ENCODE measurements at places on chromosomes 5 and 9.

GRCh38 chr9:120580051-120580896 is at the start of gene CDK5RAP2:
CDK5RAP2 (minus strand) TSS chr9:120580167; CDS start chr9:120579978, 189 bp downstream.
- DNase-seq, result peak; percentile 92

DNA sequence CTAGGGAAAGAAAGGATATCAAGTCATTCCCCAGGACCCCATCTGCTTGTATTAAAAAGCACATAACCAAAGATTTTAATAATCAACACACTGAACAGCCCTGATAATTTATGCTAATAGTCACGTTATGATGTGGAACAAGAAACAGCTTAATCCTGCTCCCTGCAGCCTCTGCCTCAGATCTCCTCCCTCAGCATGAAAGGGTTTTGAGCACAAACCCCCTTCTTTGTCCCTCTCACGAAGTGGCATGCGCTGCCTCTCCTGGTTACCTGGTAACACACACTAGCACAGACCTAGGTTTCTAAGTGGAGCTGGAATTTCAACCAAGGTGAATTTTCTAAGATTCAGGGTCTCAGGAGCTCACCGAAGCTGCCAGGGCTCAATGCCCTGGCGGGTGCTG is 5.1 kb downstream of the IGFBPL1 start:
- no peak for DNase-seq

DNA sequence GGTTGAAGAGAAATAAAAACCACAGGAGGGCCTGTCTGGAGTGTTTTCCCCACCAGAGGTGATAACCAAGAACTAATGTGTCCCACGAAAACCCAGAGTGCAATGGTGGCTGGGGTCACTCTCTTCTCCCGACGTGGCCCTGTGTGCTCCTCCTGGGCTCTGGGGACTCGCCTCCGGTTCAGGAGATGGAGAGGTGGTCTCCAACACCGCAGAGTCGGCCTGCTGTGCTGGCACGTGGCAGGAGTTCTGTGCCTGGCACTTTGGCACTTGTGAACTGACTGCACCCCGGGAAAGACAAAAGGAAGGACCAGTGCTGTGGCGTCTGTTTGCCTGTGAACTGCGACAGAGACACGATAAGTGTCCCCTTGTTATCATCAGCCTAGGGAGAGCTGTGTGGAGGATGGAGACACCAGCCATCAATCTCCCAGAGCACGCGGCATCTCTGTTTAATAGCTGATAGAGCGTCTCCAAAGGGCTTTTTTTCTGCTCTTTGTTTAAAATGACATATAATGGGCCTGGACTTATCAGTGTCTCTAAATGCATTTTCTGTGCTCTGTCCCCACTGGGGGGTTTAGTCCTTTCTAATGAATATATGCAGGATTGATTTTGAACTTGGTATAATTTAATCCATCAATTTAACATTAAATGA is 98.3 kb downstream of the MRPL36 start:
- DNase-seq, result no peak

- no peak for DNase-seq
These were observed 118.9 kb downstream of the GHR start for GRCh38 chr5:42542106-42542505.

- DNase-seq, result no peak
These were observed 757.2 kb downstream of the TLE1 start for GRCh38 chr9:80932181-80932580.

DNA sequence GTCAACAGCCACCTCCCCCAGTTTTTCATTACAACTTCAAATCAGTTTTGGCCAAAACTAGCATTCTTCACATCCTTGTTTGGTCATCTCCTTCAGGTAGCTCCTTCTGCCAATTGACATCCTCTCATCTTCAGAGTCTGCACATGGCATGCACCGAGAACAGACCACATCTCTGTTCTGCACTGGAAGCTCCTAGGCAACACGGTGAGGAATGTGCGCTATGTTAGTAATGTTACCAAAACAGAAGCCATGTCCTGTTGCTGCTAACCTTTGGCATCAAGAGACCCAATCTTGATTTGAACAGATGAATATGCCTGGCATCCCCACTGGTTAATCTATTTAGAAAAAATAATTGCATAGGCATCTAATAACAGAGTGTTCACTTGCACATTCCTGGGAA is 5.1 kb upstream of the HK3 start:
- DNase-seq, result no peak

- no peak for DNase-seq
These were observed 15.5 kb downstream of the SLC6A18 start for GRCh38 chr5:1240496-1241260.

GRCh38 chr9:15310107-15310850 is 3.3 kb upstream of the TTC39B start:
- no peak for DNase-seq

DNA sequence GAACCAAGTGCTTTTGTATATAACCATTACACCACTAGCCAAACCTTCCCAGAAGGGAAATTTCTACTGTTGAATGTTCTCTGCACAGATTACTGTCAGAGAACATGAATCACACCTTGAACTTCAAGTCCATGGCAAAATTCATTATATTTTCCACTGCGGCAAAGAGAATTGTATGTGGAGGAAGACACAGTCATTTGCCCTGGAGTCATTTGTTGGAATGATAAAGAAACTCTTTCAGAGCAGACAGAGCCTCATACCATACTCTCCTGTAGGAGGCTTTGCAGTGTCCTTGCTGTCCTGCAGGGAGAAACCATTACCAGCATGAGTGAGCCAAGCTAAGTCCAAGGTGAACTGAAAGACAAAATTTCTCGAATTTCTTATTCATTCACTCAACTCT is 369.0 kb downstream of the ARHGEF28 start:
- DNase-seq, result no peak

GRCh38 chr5:40754381-40755092 is 1.2 kb downstream of the TTC33 start:
- DNase-seq, result no peak

DNA sequence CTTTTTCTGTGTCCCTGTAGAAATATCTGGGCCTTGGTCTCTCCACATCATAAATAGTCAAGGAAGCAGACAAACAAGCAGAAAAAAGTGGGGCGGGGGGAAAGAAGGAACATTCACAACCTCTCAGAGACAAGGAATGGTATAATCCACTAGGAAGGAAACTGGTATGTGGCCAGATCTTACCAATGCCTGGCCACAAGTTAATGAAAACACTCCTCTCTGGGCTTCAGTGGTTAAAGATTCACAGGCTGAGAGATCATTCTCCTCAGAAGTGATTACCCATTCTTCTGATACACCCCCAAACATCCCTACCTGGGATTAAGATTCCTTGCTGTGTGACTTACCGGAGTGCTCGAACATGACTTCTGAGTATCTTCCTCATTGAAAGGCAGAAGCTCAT is 290.6 kb downstream of the MARCHF11 start:
- no peak for DNase-seq

GRCh38 chr5:72305194-72306142 is 14.6 kb downstream of the MRPS27 start:
- DNase-seq, result no peak

GRCh38 chr9:121294151-121294743 is 26.3 kb downstream of the GSN start:
- no peak for DNase-seq

DNA sequence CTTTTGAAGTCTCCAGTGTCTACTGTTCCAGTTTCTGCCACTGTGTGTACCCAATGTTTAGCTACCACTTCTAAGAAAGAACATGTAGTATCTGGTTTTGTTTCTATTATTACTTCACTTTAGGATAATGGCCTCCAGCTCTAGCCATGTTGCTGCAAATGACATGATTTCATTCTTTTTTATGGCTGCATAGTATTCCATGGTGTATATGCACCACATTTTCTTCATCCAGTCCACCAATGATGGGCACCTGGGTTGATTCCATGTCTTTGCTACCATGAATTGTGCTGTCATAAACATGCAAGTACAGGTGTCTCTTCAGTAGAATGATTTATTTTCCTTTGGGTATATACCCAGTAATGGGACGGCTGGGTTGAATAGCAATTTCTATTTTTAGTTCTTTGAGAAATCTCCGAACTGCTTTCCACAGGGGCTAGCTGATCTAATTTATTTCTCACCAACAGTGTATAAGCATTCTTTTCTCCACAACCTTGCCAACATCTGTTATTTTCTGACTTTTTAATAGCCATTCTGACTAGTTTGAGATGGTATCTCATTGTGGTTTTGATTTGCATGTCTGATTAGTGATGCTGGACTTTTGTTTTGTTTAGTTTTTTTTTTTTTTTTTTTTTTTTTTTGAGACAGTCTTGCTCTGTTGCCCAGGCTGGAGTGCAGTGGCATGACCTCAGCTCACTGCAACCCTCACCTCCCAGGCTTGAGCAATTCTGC is 68.9 kb downstream of the WDR41 start:
- no peak for DNase-seq

- DNase-seq, result no peak
These were observed 266.4 kb upstream of the ANKRD55 start for GRCh38 chr5:56499491-56499890.

DNA sequence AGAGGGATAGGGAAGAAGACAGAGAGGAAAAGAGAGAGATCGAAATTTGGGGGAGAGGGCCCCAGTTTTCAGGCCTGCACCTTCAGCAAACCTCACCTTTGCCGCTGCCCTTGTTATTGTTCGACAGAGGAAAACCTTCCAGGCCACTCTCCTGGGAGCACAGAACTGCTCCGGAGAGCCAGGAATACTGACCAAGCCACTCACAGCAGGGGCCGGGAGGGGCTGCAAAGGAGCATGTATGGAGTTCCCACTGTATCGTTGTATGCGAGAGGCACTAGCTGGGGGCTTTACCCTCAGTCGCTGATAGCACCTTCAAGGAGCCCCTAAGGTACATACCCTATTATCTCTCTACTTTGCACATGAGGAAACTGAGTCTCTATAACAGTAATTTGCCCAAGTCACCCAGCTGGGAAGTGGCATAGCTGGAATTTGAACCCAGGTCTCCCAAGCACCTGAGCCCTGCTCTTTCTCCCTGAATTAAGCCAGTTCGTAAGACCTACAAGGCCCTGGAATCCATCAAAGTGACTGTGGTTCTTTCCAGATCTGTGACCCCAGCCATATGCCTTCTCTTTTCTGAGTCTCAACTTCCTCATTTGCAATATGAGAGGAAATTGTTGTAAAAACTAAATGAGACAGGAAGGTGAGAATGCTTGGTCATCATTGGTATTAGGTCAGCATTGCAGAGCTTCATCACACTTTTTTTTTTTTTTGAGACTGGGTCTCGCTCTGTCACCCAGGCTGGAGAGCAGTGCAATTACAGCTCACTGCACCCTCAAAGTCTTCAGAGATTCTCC is 21.0 kb upstream of the FOXE1 start:
- DNase-seq, result no peak

DNA sequence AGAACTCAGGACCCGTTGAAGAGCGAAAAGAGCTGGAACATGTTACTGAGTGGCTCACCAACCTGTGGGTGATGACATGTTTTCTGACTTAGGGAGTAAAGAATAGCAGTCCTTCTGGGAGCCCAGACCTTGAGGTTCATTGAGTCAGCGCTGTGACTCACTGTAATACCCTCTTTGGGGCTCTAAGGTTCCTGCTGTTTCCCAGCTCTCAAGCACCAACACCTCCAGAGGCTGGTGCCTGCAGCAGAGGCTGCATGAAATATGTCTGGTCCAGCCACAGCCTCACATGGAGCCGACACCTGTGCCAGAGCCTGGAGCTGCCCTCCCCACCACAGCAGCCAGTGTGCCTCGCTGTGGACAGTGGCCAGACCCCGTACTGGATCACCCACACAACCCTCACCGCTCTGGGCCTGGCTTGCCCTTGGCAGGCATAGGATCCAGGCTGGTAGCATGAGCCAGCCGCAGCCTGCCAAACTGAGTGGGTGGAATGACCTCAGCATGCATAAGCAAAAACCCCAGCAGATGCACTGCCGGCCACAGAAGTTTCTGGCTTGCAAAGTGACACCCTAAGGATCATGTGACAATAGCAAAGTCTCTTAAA is 143.5 kb upstream of the MRPS30 start:
- no peak for DNase-seq

DNA sequence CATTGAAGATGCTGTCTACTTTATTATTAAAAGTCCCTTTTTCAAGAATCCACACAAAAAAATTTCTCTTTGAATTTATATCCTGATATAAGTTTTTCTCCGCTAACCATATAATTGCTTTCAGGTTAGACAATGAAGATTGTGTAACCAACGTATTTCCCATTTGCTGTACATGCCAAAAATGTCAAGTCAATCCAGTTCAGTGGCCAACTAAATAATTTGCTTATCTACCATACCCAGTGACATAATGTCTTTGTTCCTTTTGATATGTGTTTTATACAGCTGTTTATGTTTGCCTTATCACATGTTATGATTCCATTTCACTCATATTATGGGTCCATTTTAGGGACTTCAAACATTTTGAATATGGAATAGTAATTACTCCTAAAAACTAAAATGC is 349.9 kb downstream of the EFNA5 start:
- DNase-seq, result no peak

GRCh38 chr5:118479285-118479684 is 509.1 kb downstream of the DTWD2 start:
- no peak for DNase-seq

- DNase-seq, result no peak
These were observed 77.3 kb downstream of the SLC1A1 start for GRCh38 chr9:4567601-4568000.

DNA sequence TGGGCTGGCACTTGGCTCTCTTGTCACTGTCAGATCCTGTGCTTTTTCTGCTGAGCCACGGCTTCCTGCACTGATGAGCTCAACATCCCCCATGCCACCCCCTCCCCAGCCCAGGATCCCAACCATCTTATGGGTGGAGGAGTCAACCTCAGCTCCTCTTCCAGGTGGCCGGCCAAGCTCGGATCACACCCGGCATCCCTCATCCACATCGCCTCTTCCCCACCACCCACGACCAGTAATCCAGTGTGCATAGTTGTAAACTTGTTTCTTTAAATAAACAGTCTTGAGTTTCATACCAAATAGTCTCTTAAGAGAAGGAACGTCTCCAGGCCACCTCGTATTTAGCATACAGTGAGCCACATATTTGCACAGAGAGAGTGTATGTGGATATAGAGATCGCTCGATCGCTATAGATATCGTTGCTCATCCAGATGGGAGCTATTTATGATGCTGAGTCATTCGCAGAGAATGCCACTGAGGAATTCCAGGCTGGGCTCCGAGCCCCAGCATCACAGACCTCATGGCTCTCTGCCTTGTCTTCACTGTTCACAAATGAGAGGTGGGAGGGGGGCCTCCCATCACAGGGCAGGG is 61.8 kb upstream of the CPLX2 start:
- no peak for DNase-seq

- DNase-seq, result no peak
These were observed 7.7 kb downstream of the AQP3 start for GRCh38 chr9:33439731-33440130.

DNA sequence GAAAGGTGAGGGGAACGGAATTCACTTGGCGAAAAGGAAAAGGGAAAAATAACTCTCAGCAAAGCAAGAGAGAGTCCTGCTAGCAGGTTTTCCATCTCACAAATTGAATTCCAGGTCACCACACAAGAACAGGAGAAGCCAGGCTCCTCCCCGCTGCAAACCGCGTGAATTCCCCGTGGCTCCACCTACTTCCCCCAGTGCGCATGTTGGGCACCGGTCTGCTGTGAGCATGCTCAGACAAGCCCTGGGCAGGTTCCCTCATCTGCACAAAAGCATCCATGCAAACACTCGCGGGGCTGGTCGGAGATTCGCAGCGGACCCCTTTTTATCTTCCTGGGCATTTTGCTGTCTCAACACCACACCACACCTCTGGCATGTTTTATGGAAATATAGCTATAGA is 58.5 kb upstream of the S1PR3 start:
- no peak for DNase-seq
